ENCODE measurements at places on chromosomes 5 and 9.

GRCh38 chr5:127316011-127316410 lies 25.4 kb downstream of the MEGF10 start:
- no peak for ATAC-seq

GRCh38 chr9:136829981-136830885 lies 12.0 kb upstream of the AJM1 start:
- ATAC-seq, result no peak

- peak; percentile 59 for ATAC-seq
Measured at GRCh38 chr5:133868946-133869518, 99.4 kb downstream of the C5orf15 start.

- no peak for ATAC-seq
Measured at GRCh38 chr5:76787237-76787636, 31.6 kb upstream of the F2RL1 start.

GRCh38 chr9:130935648-130936271 lies 3.3 kb downstream of the FIBCD1 start:
- no peak for ATAC-seq

DNA sequence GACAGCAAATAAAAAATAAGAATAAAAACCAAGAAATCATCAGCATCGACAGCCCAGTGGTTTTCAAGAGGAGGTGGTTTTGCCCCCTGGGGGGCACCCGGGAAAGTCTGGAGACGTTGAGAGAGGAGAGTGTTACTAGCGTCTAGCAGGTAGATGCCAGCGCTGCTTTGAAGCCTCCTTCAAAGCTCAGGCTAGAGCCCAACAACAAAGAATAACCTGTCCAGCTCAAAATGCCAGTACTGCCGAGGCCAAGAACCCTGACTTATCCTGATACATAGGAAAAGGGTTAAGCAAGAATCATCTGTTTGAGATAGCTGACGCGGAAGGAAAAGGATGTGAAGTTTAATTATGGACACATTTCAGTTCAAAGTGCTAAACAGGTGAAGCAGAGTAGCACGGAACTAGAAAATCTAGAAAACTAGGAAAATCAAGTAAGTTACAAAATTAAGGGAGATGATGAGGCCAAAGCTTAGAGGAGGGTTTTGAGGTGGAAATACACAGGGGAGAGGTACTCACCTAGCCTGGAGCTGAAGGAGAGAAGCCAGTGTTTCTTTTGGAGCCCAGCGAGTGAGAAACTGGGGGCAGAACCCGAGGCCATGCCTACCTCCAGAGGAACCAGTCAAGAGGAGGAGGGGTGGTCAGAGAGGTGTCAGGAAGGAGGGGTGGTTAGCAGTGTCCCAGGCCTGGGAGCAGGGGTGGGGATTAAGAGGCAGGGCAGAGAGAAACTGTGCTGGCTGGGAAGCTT lies 121.0 kb upstream of the RETREG1 start:
- ATAC-seq, result no peak

DNA sequence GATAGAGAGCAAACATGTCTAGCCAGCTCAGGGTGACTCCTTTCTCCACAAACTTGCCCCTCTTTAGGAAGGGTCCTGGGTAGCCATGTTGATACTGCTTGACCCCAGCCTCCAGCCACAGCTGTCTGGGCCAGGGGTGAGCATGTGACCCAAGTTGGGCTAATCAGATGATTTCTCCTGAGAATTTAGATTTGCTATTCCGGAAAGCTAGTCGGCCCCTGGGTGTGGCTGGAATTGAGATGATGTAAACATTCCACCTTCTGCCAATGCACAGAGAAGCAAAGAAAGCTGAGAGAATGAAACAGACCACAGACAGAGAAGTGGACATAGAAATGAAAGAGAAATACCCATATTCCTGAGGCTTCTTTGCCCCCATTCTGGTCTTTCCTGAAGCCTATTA lies 17.8 kb upstream of the B4GALT1 start:
- ATAC-seq, result no peak

DNA sequence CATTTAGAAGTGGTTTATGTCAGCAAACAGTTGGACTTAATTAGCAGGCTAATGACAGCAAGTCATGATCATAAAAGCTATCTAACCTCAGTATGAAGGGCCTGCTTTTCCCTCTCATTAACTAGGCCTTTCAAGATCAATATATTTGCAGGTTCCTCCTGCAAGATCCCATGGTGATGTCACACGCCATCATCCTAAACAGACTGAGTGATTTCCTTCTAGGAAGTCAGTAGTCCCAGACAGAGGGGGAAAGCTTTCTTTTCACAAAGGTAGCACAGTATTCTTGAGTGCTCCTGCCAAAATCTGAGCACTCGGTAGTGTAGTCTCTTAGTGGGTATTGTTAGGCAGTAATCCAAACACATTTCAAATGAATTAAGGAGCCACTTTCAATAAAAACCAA lies 52.5 kb downstream of the UIMC1 start:
- no peak for ATAC-seq

DNA sequence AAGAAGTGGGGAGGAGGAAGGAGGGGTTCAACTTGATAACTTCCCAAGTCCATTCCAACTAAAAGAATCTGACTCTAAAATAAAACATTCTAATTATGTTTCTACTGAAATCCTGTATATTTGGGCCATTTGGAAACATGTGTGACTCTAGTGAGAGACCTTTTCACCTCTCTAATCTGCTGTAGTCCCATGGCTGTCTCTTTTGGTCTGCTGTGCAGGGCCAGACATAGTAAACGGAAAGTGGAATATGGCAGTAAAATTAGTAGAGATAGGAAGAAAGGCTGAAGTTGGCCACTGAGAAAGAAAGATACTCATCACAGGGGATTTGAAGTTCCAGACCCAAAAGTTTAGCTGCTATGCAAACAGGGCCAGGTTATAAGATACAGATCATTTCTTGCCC lies 15.9 kb downstream of the RFX3 start:
- ATAC-seq, result no peak

GRCh38 chr5:89105171-89105695 lies 222.2 kb upstream of the MEF2C start:
- ATAC-seq, result no peak

DNA sequence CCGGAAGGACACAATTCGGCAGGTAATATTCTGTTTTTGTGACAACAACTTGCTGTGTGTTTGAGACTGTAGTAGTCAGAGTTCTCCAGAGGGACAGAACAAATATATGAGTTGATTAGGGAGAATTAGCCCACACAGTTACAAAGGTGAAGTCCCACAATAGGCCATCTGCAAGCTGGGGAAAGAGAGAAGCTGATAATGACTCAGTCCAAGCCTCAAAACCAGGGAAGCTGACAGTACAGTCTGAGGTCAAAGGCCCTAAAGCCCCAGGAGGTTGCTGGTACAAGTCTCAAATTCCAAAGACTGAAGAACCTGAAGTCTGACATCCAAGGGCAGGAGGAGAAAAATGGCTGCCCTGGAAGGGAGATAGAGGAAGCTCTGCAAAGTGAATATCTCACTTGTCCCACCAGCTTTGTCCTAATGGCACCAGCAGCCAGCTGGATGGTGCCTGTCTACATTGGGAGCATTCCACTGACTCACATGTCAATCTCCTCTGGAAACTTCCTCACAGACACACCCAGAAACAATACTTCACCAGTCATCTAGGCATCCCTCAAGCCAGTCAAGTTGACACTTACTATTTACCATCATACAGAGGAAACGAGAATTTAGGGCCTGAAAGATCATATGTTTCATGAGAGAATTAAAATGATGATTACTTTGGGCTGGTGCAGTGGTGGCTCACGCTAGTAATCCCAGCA lies 36.3 kb upstream of the CTXN3 start:
- no peak for ATAC-seq

GRCh38 chr9:124218438-124218982 lies 39.2 kb upstream of the NEK6 start:
- ATAC-seq, result peak; percentile 22

DNA sequence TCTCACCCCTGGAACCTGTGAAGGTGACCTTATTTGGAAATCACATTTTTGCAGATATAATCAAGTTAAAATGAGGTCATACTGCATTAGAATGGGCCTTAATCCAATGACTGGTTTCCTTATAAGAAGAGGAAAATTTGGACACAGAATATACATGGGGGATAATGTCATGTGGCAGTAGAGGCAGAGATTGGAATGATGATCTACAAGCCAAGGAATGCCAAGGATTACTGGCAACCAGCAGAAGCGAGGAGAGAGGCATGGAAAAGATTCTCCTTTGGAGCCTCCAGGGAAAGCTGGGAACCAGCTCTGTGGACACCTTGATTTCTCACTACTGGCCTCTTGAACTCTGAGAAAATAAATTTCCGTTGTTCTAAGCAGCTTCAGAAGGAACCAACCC lies 20.2 kb upstream of the CEP78 start:
- ATAC-seq, result no peak

DNA sequence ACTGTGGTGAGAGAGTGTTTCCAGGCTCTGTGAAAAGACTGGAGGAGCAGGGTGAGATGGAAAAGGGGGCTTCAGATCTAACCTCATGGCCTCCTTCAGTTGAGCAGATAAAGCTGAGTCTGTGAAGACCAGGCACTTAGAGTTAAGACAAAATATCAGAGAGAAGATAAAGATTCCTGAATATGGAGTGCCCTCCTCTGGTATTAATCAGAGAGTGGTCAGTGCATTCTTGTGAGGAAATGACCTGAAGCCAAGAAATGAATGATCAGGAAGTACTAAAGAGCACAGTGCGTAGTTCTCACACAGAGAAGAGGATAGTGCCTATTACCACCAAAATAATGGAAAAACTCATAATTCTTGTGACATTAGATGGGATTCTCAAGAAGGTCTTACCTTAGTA lies 1417.0 kb upstream of the ACO1 start:
- ATAC-seq, result no peak

GRCh38 chr9:110104261-110104809 lies 103.6 kb downstream of the C9orf152 start:
- no peak for ATAC-seq

GRCh38 chr9:113715086-113715485 lies 161.0 kb upstream of the ZNF618 start:
- no peak for ATAC-seq

GRCh38 chr5:79878721-79879336 lies 112.2 kb downstream of the MTX3 start:
- ATAC-seq, result peak; percentile 5

DNA sequence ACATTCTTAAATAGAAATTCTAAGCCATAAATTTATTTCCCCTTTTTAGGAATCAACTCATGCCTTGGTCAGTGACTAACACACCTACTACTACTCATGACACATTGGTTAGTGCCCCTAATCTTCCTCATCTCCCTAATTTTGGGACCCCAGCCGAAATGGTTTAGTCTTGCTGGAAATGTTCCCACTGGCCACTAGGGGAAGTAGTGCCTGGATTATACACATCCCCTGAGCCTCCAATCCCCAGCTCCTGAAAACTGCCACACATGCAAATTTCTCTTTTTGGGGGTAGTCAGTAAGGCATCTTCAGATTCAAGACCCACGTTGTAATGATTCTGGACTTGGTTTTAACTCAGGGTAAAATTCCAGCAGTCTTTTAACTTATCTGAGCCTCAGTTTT lies 79.8 kb downstream of the HSD17B3 start:
- ATAC-seq, result no peak

DNA sequence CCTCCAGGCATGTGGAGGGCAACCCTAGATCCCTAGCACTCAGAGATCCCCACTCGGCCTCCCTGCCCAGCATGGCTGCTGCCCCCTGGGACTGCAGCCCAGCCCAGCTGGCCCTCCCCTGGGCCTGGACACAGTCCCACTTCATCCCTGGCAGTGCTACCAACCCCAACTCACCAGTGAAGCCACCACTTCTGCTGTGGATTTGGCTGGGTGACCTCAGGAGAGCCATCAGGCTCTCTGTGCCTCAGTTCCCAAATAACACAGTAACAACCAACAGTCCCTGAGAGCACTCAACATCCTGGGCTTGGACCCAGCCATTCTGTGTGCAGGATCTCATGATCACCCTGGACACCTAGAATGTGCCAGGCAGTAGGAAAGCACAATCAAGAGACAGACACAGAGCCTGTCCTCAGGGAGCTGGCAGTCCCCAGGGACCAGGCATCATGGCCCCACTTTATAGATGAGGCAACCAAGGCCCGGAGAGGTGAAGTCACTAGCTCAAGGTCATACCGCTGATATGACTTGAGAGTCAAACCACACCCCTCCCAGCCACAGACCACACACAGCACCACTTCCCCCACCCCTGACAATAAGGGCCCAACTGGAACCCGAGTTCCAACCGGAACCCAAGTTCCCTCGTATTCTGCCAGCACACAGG lies 4.7 kb upstream of the PSMB7 start:
- ATAC-seq, result no peak

- no peak for ATAC-seq
Measured at GRCh38 chr5:98779264-98779877, 5.9 kb downstream of the RGMB start.

- ATAC-seq, result no peak
Measured at GRCh38 chr5:146199176-146199815, 4.1 kb upstream of the RBM27 start.

GRCh38 chr5:107320846-107321245 lies 349.9 kb downstream of the EFNA5 start:
- no peak for ATAC-seq

DNA sequence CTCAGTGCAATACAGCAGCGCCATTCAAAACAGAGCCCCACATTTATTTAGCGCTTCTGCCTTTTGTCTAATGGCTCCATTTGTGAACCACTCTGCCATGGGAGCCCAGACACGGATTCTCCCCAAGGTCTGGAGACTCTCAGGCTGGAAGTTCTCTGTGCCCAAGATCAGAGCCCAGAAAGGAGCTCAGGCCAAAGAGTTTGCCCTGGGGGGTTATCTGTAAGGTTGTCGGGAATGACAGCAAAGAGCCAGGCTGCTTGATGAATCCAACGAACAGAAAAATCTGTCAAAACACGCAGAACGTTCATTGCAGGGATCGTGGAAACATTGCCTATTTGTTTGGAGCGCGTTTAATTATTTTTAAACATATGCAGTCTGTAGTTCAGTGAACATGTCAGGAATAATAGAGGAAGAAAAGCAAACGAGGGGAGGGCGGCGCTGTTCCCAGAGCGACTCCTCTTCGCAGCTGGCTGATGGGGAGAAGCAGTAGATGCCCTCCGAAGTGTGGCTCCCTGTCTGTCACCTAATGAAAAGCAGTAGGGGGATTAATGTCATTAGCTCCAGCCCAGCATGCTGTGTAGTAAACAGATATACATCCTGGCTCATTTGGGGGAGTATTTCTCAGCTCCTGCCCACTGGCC lies 464.9 kb upstream of the MPDZ start:
- no peak for ATAC-seq

Data from activated CD4-positive, CD25-positive, alpha-beta regulatory T cell treated with anti-CD3 and anti-CD28 coated beads, Interleukin-2, amount 50 U/mL, for 24 hours (primary cell).